NCI-H748 treated with DMSO at 0.1 percent for 48 hours (cell line): ENCODE measurements at places on chromosomes 2 and 18.

GRCh38 chr2:70380621-70381020 is 78.8 kb upstream of the FAM136A start:
- no peak for DNase-seq

- no peak for DNase-seq
These were observed 623.8 kb downstream of the ADCYAP1 start for GRCh38 chr18:1528447-1528846.

DNA sequence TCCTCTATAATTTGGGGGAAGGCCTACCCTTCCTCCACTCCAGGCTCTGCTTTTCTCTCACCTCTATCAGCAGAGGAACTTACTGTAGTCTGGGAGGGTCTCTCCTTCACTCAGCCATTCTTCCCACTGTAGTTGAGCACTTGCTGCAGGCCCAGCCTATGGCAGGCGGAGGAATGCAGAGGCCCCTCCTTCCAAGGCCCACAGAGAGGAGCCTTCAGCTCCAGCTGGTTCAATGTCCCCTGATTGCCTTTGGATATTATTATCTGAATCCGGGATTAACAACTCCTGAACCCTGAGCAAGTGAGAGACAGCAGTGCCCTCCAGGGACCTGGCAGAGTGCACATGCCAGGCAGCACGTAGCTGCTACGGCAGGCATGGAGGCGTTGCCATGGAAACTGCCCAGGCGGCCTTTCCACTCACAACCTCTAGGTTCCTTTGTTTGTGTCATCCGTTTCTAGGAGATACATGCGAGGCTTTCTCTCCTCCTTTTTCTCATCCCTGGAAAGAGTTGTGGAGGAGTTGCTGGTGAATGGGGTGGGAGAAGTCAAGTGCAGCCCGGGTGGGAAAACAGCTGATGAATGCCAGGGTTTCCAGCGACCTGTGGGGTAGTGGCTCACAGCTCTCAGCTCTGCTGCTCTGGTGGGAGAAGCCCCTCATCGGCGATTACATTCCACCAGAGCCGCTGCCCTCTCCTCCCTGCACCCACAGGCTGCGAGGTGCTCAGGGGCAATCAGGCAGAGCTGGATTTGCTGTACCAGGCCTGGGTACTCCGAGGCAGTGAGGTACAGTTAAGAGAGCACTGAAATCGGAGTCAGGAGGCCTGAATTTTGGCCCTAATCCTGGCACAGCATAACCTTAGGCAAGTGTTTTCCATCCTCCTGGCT is 55.3 kb upstream of the HK2 start:
- DNase-seq: peak; percentile 87

DNA sequence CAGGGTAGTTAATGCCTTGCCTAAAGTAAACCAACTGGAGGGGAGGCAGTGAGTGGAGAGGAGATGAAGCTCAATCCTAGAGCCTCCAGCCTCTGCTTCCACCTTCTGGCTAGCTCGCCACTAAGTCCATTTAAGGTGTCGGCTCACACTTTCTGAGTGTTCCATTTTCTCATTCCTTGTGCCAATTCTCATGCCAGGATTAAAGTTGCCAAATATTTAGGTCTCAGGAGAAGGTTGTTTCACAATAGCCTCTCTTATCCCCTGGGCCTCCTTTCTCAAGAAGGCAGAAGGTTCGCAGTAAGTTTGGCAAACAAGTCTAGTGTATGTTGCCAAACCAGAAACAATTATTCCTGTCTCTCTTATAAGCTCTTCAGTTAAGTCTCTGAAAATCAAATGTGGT is 57.2 kb downstream of the TACR1 start:
- no peak for DNase-seq

GRCh38 chr2:239735829-239736357 is 289.2 kb downstream of the NDUFA10 start:
- no peak for DNase-seq

GRCh38 chr18:11199477-11199876 is 50.1 kb upstream of the PIEZO2 start:
- DNase-seq: no peak

- DNase-seq: no peak
These were observed 363.1 kb downstream of the DSC3 start for GRCh38 chr18:30679285-30679930.

GRCh38 chr2:219433666-219434467 is 776 bp upstream of the SPEG start:
- DNase-seq: no peak

DNA sequence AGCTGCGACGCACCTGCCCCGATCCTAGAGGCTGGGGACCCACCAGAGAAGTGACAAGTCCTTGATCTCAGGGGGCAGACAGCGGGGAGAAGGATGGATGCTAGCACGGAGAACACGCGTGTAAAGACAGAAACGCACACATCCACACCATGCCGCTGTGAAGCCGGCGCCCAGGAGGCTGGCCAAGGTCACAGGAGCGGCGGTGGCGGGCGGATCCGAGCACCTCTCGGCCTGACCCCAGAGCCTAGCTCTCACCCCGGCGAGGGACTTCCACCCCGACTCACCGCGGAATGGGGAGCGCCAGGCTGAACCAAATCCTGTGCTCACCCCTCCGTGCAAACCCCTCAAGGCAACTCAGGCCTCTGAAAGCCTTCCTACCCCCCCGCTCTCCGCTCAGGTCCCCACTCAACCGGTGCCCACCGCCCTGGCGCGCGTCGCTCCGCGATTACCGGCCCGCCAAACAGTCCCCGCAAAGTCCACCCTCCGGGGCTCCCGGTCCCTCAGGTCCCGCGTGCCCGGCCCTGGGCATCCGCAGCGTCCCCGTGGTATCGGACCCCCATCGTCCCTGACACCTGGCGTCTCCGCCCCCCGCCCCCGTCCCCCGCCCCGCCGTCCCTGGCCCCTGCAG is 460 bp upstream of the LRRFIP1 start:
- DNase-seq: no peak

DNA sequence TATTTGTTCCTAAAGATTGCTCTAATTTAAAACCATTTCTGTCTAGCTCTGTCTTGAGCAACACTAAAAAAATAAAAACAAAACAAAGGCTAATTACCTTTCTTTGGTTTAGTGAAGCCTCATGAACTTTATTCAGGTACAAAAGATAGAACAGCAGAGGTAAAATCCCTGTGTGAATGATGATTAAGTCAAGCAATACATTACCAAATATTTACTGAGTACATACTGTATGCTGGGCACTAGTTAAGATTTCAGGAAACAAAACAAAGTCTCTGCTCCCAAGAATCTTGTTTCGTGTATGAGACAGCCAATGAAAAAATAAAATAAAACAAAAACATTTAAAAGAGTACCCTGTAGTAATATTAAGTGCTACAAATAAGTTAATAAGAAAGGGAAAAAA is 257.5 kb downstream of the RND3 start:
- DNase-seq: peak; percentile 47

DNA sequence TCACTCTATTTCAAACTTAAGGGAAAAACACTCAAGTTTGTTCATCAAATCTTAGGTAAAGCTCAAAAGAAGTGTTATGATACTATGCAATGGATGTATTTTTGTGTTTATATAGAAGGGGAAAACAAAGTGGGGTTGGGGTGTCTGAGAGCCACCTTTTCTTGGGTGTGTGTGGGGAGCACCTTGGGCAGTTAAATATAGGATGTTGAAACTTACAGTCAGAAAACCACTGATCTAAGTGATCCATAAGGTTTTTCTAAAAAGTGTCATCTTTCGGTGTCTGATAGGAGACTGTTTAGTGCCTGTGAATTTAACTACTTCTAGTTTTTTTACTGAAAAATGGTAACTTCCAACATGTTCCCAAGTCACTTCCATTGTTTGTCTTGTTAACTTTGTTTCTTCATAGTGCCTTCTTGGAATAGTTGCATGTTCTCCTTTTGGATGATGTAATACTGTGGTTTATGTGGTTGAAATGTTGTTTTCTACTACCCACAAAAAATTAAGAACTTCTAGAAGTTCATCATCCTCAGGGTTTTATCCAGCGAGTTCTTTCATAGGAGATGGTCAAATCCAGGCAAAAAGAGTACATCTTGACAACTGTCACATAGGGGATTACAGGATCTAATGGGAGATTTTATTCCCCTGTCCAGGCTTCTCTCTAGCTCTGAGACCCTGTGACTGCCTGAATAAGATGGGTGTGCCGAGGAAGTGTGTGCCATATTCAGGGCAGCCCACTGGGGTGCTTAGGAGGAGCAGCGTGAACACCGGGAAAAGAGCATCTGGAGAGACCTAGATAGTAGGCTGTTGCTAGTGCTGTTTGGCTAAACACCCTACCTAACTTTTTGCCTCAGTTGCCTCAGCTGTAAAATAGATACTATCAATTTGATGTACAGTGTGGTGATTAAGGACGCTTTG is 46.2 kb downstream of the CAB39 start:
- no peak for DNase-seq

DNA sequence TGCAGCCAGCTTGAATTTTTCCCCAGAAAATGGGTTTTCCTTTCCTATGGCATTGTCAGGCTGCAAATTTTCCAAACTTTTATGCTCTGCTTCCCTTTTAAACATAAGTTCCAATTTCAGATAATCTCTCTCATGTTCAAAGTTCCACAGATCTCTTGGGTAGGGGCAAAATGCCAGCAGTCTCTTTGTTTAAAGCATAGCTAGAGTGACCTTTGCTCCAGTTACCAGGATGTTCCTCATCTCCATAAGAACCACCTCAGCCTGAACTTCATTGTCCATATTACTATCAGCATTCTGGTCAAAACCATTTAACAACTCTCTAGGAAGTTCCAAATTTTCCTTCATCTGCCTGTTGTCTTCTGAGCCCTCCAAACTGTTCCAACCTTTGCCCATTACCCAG is 68.3 kb downstream of the SGPP2 start:
- no peak for DNase-seq

DNA sequence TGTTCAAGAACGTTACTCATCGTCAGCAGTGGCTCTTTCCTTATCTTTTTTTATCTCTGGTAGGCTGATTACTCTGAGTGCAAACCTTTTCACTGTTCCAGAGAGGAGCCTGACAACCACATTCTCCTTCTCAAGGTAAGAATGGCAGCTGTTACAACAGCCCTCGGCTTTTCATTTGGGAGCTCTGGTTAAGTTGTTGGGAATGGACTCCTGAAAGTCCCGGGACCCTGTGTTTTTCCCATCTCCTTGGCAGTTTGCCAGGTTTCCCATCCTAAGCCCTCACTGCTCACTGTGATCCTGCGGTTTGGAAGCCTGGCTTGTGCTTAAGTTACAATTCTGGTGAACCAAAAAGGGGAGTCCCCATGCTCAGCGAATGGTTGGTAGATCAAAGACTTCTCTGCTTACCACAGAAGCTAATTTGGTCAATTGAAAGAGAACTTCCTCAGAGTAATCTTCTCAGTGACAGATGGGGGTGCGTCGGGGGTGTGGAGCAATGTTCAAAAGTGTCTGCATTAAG is 122.3 kb downstream of the LYPD6B start:
- DNase-seq: no peak

DNA sequence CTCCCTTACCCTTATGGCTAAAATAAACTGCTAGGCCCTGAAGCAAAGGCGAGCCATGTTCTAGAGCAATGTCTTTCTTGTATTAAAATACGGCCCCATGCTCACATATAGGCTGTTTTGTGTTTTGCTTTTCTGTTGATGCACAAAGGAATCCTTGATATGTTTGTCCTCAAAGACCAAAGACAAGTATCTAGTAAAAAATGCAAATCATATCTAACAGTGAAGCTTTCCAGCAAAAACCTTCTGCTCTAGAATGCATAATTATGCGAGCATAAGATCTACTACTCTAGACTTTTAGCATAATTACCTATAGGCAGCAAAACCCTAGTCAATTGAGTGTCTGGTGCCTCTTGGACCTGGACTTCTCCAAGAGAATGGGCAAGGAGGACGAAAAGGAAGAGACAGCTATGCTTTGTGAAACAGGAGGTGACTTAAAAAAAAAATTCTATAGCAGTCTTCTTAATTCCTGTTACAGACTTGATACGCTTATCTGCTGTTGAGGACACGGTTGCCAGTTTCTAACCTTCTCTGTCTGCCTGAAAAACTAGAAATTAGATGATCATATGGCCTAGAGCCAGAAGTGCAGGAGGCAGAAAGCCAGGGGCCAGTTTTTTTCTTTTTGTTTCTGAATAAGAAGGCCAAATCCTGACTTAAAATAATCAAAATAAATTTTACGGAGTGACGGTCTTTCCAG is 1.5 kb upstream of the AMMECR1L start:
- DNase-seq: no peak

GRCh38 chr2:119550346-119550745 is 6.1 kb downstream of the CFAP221 start:
- no peak for DNase-seq

- DNase-seq: no peak
These were observed 31.2 kb upstream of the TBR1 start for GRCh38 chr2:161384864-161385263.

- DNase-seq: no peak
These were observed 8.7 kb downstream of the ADRA2B start for GRCh38 chr2:96107708-96108065.

DNA sequence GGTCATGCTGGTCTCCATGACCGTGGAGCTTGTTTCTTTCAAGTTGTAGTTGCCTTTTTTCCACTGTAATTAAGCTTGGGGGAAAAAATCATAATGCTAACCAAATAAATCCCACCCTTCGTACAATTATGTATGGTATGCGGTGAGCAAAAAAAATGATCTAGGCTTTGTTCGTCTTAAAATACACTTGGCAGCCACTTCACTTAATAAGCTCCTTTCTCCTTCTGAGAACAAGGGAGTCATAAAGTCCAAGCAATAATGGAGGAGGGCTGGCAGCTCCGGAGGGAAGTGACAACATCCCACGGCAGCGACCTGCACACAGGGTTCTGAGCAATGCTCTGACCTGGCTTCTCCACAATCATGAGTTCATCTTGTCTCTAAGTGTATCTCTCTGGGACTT is 91.2 kb upstream of the KLHL29 start:
- no peak for DNase-seq

- peak; percentile 38 for DNase-seq
These were observed at the start of gene NFATC1 for GRCh38 chr18:79395761-79396404. NFATC1 (plus strand) TSS chr18:79395930; CDS start chr18:79396225, 295 bp downstream.

DNA sequence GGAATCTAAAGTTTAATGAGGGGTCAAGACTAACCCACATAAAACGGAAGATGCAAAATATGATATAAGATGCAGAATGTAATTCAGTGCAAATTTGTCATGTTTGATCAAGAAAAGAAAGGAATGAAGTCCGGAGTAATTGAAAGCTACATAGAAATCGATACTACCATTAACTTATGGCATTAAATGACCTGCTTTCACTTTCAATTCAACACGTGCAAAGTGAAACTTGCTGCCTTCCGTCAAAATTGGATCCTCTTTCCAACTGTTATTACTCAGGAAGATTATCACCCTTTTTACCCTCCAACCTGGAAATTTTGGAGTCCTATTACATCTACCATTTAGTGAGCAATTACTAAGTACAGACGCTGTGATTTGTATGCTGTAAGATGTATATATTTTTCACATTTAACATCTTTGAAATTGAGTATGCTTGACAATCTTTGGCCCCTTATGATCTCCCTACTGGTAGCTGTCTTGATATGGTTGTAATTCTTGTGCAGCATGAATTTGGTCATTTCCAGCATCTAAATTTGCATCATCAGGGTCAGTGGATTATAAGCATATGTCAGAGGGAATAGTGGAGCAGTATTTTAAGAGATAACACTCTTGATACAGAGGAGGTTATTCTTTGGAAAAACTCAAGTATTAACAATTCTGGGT is 18.6 kb downstream of the UNC80 start:
- no peak for DNase-seq

DNA sequence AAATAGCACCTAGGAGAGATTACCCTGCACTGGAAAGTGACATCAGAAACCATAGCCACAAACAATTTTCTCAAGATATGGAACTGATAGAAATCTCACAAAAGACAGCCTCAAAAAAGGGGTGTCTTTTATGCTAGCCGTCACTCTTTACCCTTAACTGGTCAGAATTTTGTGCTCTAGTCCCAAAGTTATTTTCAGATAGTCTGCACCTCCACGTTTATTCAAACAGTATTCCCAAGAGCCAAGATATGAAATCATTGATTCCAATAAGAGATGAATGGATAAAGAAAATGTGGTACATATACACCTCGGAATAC is 23.5 kb upstream of the PMAIP1 start:
- DNase-seq: no peak
